Stimulated activated CD4-positive, alpha-beta T cell treated with anti-CD3 and anti-CD28 coated beads, Interleukin-1b, Interleukin-23, amount 100 ng/mL, for 24 hours (primary cell): ENCODE measurements at places on chromosomes 7 and 10.

DNA sequence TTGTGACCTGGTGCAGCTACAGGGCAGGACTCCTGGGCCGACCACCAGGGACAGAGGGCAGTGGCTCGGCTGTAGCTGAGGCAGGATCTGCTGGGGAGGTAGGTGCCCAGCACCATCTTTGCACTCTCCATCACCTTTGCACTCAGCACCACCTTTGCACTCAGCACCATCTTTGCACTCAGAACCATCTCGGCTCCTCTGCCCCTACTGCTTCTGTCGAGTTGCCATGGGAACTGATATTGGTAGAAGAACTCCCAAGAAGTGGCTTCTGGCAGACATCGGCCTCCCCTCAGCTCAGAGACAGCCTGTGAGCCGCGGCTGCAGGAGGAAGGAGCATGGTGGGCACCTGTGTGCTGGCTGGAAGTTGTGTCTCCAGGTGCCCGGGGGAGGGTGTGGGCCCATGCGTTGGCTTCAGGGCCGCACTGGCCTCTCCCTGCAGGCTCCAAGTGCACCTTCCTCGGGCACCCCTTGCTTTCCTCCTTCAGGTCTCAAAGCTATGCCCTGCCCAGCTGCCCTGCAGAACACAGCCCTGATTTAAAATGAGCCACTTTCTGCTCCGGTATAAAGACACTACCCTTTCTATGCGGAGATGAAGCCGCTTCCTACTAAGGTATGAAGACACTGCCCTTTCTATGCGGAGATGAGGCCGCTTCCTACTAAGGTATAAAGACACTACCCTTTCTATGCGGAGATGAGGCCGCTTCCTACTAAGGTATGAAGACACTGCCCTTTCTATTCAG, 514.5 kb downstream of the PTPRN2 start:
- no peak for DNase-seq

- DNase-seq, result peak; percentile 60
Measured at GRCh38 chr10:11270135-11270857, 252.6 kb downstream of the CELF2 start.

- no peak for DNase-seq
Measured at GRCh38 chr10:49629431-49629881, 15.6 kb downstream of the CHAT start.

DNA sequence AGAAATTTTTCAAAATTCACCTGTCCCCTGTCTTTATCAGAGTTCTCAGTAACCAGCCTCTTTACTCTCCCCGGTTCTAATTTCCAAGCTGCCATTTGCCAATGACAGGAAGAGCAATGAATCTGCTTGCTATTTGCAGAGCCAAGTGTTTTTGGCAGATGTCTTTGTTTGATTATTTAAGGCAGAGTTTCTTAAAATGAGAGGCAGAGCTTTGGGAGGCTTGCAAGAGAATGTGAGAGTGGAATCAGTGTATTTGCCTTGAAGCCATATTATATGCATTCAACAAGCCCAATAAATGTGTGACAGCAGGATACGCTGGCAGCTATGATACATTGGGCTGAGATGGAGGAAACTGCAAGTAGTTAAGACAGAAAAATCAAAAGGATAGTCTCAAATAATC, 196.5 kb downstream of the PHF14 start:
- DNase-seq, result no peak

DNA sequence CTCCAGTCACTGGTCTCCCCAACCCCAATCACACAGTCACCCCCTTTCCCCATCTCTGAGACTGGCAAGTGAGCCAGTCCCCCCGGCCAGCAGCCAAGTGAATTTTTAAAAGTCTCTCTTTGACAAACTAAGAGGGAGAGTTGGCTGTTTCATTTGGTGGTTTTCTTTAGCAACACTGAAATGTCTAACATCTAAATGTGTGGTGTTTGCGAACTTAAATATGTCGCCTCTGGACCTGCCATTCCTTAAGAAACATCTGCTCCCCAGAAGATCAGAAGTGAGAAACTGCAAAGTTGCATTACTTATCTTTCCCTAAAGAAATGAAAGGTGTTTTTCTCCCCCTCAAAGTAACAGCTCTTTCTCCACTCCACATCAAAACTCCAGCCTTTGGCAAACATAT, 34.7 kb upstream of the PLXNA4 start:
- no peak for DNase-seq

DNA sequence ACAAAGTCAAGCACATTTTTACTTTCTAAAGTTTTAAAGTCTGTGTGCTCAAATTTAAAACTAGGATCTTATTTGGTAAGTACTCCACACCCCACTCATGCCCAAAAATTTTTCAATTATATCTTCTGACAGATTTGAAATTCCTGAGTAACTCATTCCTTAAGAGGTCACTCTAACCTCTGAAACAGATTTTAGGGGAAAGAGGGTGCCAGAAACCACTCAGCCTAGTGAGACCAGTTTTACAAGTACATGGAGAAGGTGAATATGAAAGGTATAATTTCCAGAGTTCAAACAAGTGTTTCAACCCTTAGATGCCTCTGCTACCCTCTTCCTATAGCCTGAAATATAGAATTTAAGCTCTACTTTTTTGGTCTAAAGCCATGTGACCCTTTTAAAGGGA, 79.2 kb downstream of the C7orf25 start:
- DNase-seq, result no peak

DNA sequence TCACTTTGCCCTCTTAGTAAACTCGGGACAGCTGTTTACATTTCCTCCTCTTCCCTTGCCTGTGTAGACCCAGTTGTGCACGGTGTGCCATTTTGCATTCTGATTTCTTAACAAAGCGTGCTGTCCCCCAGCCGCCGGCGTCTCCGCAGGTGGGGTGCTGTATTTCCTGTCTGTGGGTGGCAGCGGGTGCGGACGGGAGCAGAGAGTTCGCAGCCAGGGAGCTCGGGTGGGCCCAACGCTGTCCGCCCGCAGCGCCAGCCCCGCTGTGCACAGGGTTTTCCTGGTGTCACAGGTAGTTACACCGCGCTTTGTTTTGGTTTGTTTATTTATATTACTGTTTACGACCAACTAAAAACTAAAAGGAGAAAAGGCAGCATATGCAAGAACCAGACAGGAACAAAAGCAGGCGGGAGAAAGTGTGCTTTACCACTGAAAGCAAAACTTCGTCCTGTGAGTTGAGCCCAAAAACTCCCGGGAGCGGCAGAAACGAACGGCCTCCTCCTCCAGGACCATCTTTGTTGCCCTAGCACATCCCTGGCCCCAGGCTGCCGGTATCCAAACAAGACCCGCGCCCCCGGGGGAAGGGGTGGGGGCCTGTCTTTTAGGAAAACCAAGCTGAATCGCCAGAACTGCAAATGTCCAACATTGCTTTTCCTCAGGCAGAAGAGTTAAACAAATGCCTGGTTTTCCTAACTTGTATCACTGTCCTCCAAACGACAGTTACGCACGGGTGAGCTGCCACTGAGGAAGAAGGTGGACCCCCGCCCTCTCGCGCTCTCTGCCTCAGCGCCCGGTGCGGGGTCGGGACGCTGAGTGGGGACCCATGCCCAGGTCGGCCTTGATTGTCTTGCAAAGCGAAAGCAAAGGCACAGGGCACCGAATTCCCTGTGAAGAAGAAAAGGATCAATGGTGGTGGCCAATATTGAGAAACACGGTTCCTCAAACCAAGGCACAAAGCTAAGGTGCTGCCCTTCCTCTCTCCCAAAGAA, 45.9 kb upstream of the DRGX start:
- no peak for DNase-seq

GRCh38 chr7:157276731-157277562, 59.9 kb upstream of the DNAJB6 start:
- no peak for DNase-seq
